ENCODE measurements at places on chromosomes 12 and 14.
A peak's percentile ranks its signal among the peaks of the same experiment; 100 is the strongest.

DNA sequence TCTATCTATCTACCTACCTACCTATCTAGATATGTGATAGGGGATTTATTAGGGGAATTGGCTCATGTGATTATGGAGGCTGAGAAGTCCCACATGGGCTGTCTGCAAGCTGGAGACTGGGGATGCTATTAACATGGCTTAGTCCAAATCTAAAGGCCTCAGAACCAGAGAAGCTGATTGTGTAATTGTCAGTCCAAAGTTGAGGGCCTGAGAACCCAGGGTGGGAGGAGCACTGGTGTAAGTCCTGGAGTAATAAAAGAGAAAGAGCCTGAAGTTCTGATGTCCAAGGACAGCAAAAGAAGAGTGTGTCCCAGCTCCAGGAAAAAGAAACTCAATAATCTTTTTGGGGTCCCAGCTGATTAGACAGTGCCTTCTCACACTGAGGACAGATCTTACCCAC lies 98.5 kb upstream of the SEL1L start:
- DNase-seq: no peak

DNA sequence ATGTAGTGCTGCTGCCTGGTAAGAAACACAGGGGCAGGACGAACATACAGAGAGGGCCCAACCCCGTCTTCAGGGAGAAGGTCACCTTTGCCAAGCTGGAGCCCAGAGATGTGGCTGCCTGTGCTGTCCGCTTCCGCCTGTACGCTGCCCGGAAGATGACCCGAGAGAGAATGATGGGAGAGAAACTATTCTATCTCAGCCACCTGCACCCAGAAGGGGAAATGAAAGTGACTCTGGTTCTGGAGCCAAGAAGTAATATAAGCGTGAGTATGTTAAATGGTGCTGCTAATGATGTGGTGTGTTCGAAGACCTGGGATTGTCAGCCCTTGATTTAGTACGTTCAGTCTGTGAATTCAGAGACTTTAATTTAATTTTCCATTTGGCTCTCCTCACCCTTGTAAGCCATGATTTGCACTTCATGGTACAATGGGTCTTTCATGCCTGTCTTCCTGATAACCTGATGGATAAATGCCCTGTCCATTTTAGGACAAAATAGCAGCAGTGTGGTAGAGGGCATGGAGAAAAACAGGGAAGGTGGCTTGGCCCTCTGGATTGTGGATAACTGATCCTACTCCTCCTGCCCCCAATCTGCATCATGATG lies 318.9 kb downstream of the SNAPC1 start:
- DNase-seq: no peak

GRCh38 chr14:91373591-91374254 lies 43.9 kb downstream of the CCDC88C start:
- no peak for DNase-seq

- DNase-seq: no peak
Measured at GRCh38 chr12:6044082-6044481, 80.4 kb downstream of the VWF start.

- no peak for DNase-seq
Measured at GRCh38 chr14:100445436-100446088, 122.4 kb downstream of the SLC25A47 start.

DNA sequence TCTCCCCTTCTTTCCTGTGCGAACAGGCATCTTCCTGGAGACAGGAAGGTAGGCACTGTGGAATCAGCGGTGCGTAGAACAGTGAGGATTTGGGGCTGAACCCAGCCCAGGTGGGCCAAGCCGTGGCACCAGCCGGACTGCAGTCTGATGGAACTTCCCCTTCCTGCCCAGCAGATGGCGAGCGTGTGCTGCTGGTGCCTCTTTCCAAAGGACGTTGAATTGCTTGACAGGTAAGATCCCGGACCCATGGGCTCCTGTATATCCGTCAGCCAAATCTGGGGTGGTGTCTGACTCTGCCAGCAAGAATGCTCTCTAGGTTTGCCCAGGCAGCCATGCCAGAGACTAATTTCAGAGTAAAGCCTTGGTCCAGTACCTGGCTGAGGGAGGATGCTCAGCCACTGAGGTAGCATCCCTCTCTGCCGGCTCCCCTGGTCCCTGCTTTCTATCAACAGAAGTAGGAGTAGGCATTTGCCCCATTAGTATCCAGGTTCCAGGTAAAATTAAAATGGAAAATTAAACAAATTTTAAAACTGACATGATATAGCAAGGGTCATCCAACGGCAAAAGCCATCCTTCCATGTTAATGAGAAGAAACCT lies 21.1 kb upstream of the KCNA5 start:
- DNase-seq: peak; percentile 24

- no peak for DNase-seq
Measured at GRCh38 chr12:89706551-89706950, 2.1 kb downstream of the ATP2B1 start.

- DNase-seq: no peak
Measured at GRCh38 chr12:71556875-71557274, 106.8 kb downstream of the ZFC3H1 start.

DNA sequence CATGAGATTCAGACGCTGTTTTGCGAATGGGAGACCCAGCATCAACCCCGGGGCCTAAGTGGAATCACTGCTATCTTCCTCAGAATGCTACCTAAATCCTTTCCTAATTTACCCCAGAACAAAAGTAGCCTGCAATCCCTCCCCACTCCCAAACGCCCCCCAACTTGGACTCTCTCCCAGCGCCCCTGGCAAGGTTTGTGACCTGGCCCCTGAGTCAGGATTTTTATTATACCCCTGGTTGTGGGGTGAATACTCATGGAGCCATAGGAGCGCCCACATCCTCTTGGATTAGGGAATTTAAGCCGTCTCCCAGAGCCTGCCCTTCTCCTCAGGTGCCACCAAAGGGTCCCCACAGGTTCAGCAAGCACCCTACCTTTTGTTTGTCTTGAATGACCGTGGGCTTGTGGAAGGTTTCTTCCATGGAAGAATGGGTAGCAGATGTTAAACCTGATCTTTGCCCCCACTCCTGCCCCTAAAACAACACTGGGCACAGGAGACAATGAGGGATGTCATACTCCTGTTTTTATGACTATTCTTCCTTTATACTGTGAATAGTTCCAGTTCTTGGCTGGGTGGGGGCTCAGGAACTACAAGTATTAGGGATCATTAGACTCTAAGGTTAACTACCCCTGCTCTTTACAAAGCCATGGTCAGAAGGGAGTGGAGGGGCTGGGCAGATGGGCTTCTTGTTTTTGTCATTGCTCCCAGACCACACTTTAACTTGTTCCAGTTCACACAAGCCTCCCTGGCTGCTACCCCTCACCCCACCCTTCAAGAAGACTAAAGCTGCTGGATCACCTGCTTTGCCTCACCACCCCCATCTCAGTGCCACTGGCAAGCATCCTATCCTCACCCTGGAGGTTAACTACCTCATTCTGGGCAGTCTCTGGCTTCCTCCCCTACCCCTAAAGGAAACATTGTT lies 630 bp downstream of the MYL6B start:
- no peak for DNase-seq

- no peak for DNase-seq
Measured at GRCh38 chr12:47087088-47087688, 7.4 kb upstream of the AMIGO2 start.

DNA sequence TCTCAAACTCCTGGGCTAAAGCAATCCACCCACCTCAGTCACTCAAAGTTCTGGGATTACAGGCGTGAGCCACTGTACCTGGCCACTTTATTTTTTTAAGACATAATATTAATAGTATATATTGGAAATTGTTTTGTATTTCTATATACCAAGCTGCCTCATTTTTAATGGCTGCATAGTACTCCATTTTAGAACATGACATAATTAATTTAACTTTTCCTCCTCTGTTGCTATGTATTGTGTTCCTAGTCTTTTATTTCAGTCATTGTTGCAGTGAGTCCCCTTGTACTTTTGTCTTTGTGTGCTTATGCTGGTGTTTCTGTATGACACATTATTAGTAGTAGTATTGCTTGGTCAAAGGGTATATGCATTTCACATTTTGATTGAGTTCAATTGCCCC lies 138.7 kb downstream of the PRKCH start:
- no peak for DNase-seq

GRCh38 chr14:102586420-102587104 lies 5.9 kb upstream of the RCOR1 start:
- no peak for DNase-seq

GRCh38 chr12:24560831-24561271 lies 388.1 kb downstream of the BCAT1 start:
- no peak for DNase-seq

DNA sequence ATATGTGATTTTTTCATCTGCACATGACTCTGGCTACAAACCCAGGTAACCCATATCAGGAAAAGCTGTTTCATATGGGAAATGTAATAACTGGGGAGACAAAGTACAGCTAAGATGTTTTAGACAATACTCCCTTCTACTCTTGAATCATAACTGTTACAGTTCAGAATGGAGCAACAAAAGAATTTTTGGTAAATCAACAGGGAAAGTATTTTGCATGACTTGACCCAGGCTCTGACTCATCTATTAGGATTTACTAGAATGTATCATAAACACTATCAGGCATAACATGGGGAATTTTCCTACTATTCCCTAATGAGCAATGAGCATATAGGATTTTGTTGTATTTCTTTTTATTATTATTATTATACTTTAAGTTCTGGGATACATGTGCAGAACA lies 553.0 kb downstream of the SLC16A7 start:
- no peak for DNase-seq

Measured in NCI-H446 (cell line).